ENCODE measurements at places on chromosomes 2 and 18.

GRCh38 chr2:118661179-118661578, 186.3 kb downstream of the EN1 start:
- DNase-seq, result no peak

GRCh38 chr2:54254180-54254579, 1.8 kb downstream of the TSPYL6 start:
- DNase-seq, result no peak

- no peak for DNase-seq
These were observed 65.6 kb downstream of the EHD3 start for GRCh38 chr2:31299547-31299946.

GRCh38 chr2:210577263-210578071, 21.1 kb downstream of the CPS1 start:
- DNase-seq, result no peak

GRCh38 chr18:56889621-56890020, 238.5 kb downstream of the WDR7 start:
- DNase-seq, result no peak

DNA sequence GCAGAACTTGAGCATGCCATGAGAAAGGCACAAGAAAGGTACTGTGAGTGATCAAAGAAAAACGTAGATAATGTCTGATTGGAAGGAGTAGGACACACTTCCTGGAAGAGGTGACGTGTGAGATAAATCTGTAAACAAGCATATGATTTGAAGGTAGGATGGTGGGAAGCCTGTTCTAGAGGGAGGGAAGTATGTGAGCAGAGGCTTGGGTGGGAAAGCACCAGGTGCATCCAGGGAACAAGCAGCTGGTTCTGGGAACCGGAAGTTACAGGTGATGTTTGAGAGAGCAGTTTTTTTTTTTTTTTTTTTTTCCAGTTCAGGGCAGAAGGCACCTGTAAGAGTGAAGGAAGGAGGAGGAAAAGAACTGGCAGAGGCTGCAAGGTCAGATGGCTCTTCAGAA, 116.6 kb upstream of the EFEMP1 start:
- DNase-seq, result no peak

Measured in activated CD8-positive, alpha-beta memory T cell treated with anti-CD3 and anti-CD28 coated beads for 24 hours (primary cell).